ENCODE measurements at places on chromosomes 1 and 21.

GRCh38 chr1:209010475-209011230, 572.9 kb upstream of the CAMK1G start:
- H3K27me3 ChIP-seq: no peaks in the 10 kb centered on the region
- no peak overlapping the region for H3K4me3 ChIP-seq
- H3K27ac ChIP-seq: no peak overlapping the region
- no peak for DNase-seq
- H3K4me1 ChIP-seq: no peaks in the 10 kb centered on the region

GRCh38 chr1:206075786-206076755, 23.1 kb downstream of the RHEX start:
- no peak overlapping the region for H3K27ac ChIP-seq
- H3K36me3 ChIP-seq: no peaks in the 10 kb centered on the region
- peaks cover 7% of the 10 kb centered on the region for H3K4me1 ChIP-seq
- no peak for DNase-seq
- no peak overlapping the region for H3K4me3 ChIP-seq
- H3K27me3 ChIP-seq: no peaks in the 10 kb centered on the region

DNA sequence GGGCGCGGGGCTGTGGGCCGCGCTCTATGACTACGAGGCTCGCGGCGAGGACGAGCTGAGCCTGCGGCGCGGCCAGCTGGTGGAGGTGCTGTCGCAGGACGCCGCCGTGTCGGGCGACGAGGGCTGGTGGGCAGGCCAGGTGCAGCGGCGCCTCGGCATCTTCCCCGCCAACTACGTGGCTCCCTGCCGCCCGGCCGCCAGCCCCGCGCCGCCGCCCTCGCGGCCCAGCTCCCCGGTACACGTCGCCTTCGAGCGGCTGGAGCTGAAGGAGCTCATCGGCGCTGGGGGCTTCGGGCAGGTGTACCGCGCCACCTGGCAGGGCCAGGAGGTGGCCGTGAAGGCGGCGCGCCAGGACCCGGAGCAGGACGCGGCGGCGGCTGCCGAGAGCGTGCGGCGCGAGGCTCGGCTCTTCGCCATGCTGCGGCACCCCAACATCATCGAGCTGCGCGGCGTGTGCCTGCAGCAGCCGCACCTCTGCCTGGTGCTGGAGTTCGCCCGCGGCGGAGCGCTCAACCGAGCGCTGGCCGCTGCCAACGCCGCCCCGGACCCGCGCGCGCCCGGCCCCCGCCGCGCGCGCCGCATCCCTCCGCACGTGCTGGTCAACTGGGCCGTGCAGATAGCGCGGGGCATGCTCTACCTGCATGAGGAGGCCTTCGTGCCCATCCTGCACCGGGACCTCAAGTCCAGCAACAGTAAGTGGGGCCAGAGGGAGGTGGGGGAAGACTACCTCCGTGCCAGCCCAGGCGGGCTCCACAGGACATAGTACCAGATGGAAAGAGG, 808 bp downstream of the MAP3K21 start:
- DNase-seq: no peak
- no peaks in the 10 kb centered on the region for H3K36me3 ChIP-seq
- peak overlapping the region; percentile 46 for H3K27ac ChIP-seq
- H3K4me3 ChIP-seq: peak overlapping the region; percentile 92
- peaks cover 11% of the 10 kb centered on the region for H3K4me1 ChIP-seq

DNA sequence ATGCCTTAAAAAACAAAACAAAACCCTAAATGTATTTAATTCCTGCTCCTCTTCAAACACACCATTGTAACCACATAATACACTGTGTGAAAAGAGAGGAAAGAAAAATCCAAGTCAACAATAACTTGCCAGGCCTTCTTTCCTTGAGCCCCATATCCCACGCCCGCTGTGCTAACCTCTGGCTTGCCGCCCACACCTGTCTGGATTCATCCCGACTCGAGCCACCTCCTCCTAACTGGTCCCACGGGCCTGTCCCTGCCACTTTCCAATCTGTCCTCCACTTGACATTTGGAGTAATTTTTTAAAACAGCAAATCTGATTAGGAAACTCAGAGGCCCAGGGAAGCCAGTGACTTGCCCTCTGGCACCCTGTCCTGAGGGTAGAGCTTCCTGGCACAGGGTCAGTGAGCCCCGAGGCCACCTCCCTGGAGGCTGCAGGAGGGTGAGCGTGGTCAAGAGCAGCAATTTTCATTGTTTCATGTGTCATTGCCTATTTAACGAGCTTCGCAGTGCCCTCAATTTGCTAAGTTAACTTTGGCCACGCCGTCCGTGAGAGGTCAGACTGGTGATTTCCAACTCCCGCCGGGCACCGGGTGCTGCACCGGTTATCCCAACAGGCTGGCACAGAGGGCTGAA, 54.1 kb downstream of the B3GALT5 start:
- no peak for DNase-seq
- no peak overlapping the region for H3K27ac ChIP-seq
- H3K4me3 ChIP-seq: no peak overlapping the region
- no peaks in the 10 kb centered on the region for H3K36me3 ChIP-seq
- H3K4me1 ChIP-seq: no peaks in the 10 kb centered on the region

DNA sequence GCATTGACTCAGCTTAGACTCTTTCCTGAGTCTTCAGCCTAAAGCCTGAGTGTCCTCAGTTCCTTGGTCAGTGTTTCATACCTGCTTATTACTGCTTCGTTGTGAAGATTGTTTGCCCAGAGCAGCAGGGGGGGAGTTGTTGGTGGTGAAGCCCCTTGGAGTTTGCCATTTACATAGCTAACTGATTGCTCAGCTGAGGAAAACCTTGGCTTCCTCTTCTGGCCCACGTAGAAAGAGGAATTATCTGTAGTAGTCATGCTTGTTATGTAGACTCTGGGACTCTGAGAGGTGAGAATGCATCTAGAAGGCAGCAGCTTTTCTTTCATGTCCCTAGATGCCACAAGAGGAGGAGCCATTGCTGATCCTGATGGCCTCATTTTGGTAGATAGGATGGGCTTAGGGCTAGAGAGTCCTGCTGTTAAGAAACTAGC, 125.9 kb downstream of the MAST2 start:
- H3K4me3 ChIP-seq: no peak overlapping the region
- no peaks in the 10 kb centered on the region for H3K27me3 ChIP-seq
- peaks cover 19% of the 10 kb centered on the region for H3K4me1 ChIP-seq
- H3K27ac ChIP-seq: no peak overlapping the region
- DNase-seq: no peak

- no peaks in the 10 kb centered on the region for H3K4me1 ChIP-seq
- no peak overlapping the region for H3K4me3 ChIP-seq
- no peak overlapping the region for H3K27ac ChIP-seq
- no peak for DNase-seq
These were observed 17.8 kb upstream of the TDRD10 start for GRCh38 chr1:154483941-154484803.

Data from vagina (tissue), 2 donors.